ENCODE measurements at places on chromosomes 5 and 9.

DNA sequence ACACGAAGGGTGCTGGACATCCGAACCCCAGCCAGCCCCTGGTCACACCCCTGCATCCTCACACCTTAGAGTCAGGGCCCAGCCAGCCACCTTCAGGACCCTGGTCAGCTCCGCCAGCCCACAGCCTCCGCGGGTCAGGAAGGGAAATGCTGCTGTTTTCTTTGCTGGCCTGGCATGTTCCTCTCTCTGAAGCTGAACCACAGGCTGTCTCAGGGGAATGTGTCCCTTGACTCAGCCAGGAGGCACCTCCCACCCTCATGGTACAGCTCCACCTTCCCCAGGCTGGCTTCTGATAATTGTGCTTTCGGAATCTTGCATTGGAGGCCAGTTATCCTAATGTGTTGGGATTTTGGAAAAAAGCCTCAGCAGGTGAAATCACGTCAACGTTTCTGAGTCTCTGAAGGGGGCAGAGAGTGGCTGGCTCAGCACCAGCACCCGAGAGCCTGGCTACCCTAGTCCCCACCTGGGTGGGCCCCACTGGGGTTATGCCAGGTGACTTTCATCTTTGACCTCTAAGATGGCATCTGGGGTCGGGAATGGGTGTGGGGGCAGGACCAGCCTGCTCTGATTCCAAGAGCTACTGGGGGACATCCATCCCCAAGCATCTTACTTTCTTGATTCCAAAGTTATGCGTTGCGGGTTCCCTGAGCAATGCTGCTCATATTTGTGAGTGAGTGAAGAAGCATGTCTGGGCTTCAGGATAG is 9.8 kb upstream of the OLFM1 start:
- peak; percentile 5 for DNase-seq

DNA sequence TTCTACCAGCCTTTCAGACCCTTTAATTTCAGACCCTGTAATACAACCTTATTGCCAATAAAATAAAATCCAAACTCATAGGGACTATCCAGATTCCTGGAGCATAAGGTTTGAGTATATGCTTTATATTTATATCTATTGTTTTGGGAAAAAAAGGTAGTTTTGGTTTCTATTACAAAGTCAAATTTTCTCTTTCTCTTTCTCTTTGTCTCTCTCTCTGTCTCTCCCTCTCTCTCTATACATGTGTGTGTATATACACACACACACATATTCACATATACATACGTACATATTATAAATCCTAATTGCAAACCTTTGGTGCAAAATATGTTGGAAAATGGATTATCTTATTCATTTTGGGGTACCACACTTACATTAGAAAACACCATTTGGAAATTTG is 39.0 kb downstream of the TMEM232 start:
- DNase-seq, result no peak

GRCh38 chr9:13718086-13718485 is 438.6 kb upstream of the MPDZ start:
- no peak for DNase-seq

DNA sequence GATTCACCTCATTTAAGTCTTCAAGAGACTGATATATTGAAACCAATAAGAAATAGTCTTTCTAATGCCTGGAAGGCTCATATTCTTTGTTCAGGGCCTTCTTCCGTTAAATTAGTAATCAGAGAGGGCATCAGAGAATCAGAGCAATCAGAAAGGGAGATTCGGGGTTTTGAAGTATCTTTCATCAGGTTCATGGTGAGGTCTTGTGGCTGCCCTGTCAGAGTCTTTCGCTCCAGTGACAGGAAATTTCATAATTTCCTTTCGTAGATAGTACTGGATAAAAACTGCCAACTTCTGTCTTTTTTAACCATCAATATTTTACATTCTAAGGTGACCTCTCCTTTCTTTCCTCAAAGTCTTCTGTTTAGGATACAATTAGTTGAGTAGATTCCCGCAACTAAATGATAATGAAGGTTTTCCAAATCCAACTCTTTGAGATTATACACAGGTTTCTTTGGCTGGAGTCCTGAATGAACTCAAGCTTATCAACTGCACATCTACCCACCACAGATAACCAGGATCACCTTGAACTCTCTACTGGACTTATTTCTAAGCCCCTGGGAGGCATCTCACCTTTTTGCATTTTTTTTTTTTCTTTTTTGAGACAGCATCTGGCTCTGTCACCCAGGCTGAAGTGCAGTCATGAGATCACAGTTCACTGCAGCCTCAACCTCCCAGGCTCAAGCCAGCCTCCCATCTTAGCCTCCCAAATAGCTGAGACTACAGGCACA is 5.5 kb downstream of the IL31RA start:
- DNase-seq, result peak; percentile 65

DNA sequence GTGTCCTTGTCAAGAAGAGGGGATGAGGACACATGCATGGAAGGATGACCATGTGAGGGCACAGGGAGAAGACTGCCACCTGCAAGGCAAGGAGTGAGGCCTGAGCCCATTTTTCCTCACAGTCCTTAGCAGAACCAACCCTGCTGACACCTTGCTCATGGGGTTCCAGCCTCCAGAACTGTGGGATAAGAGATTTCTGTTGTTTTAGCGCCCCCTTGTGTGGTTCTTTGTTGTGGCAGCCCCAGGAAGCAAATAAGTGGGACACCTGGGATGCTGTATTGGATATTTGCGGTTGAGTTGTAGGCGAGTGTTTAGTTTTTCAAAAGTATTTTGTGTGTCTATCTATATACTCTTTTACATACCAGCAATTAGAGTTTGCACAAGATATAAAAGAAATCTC is 206.4 kb downstream of the NXNL2 start:
- DNase-seq, result peak; percentile 41

DNA sequence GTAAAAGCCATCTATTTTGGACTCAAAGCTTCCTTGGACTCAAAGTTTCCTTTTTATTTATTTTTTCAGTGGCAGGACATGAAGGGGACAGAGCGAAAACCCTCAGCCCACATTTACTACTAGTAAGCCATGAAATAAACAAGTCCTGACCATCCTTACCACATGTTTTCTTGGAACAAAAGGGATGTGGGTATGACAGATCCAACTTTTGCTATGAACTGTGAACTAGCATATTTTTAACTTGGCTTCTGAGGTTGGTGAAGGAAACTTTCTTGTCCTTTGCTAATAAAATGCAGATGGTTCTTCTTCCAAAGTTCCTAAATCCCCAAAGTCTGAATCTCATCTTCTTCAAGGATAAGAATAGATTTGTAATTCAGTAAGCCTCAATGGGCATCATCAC is 122.7 kb upstream of the TNC start:
- DNase-seq, result no peak

GRCh38 chr5:180128671-180129261 is 57.2 kb upstream of the RNF130 start:
- no peak for DNase-seq
